CD4-positive, alpha-beta memory T cell (primary cell): ENCODE measurements at places on chromosomes 2 and 18.

DNA sequence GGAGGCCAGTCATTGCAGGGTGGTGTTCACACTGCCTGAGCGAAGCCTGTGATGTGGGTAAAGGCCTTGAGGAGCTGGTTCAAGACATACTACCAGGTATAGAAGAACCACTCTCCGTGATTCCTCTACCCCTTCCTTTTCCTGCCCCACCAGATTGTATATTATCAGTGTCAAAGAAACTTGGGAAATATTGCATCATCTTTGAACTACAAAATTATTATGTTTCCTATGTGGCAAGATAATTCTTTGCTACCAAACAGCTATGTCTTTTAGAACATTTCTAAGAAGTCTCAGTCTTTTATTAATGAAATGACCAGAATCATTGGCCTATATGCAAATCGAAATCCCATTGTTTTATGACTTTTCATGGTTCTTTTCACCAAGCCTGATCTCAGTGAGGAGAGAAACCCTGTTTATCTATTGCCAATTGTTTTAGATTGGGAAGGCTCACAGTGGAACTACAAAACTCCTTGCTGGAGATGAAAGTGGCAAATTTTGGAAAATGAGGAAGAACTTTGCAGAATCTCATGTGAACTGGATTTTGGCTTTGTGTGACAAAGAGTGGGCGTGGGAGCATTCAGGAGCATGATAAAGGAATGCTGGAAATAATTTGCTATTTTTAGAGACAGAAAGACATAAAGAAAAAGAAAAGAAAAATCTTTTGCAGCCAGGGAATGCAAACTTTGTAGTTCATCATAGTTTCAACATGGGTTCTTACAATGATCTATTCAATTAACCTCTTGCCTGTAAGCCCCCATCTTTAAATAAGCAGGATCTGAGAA lies 286.9 kb downstream of the INSIG2 start:
- no peak for DNase-seq

DNA sequence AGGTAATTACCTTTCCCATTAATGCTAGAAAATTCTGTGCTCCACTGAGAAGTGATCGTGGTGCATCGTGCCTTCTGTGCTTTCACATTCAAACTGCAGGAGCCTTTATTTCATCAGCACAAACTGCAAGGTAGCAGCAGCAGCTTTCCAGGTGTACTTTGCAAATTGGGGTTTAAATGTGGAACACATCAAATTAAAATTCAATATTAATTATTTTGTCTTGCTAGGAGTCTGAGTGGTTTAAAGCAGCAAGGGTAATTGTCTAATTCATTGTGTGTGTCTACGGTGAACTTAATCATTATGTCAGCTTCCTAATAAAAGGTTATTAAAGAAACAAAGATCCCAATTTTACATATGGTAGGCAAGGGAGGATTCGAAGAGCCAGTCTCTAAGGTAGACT lies 180.8 kb upstream of the ATP5MC3 start:
- DNase-seq: no peak

DNA sequence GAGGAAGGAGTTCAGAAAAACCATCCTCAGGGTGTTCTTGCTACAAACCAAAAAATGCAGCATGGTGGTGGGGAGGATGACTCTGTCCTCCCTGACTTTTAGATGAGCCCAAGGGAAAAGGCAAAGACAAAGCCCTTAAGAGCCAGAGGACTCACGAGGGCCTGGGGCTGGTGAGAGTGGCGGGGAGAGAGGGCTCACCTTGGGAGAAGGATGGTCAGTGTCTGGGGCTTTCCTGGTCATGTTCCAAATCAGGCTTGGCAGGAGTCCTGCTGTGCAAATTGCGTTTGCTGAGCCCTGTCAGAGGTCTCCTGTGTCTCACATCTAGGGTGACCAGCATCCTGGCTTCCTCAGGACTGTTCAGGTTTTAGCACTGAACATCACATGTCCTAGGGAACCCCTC lies 4.7 kb downstream of the UGT1A1 start:
- no peak for DNase-seq

DNA sequence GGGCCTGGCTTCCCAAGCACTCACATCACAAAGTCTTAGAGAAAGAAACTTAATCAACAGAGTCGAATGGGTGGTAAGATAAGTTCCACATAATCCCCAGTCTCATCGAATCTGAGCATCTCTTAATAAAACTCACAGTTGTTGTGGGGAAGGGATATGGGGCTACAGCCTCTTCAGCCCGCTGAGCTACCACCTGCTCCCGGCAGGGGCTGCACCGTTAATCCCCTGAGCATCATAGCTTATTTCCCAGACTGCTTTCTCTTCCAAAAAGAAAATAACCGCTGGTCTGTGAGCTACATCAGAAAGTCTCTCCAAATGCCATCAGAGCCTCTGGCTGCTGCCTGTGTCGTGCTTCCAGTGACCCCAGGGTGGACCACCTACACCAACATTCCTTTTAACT lies 139.4 kb upstream of the CELF4 start:
- no peak for DNase-seq

- DNase-seq: no peak
Measured at GRCh38 chr2:6694555-6694954, 171.2 kb downstream of the CMPK2 start.

DNA sequence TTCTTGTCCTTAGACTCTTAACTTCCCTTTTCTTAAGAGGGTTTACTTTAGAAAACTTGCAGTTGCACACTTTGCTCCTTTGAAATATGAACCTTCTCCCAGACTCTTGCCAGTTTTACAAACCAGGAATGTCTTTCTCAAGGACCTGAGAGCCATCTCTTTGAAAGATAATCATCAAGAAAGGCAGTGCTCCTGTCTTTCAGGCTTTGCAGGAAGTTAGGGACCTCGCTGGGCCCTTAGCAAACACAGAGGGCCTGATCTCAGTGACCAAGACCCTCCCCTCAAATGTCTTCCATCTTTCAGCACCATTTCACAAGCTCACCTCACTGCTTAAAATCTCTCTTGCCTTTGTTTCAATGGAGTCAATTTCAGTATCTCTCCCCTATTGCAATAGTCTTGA lies 32.0 kb upstream of the NYAP2 start:
- no peak for DNase-seq

GRCh38 chr2:75140288-75140687 lies 59.0 kb downstream of the TACR1 start:
- DNase-seq: no peak

GRCh38 chr2:102138331-102138730 lies 4.2 kb upstream of the IL1R1 start:
- no peak for DNase-seq

DNA sequence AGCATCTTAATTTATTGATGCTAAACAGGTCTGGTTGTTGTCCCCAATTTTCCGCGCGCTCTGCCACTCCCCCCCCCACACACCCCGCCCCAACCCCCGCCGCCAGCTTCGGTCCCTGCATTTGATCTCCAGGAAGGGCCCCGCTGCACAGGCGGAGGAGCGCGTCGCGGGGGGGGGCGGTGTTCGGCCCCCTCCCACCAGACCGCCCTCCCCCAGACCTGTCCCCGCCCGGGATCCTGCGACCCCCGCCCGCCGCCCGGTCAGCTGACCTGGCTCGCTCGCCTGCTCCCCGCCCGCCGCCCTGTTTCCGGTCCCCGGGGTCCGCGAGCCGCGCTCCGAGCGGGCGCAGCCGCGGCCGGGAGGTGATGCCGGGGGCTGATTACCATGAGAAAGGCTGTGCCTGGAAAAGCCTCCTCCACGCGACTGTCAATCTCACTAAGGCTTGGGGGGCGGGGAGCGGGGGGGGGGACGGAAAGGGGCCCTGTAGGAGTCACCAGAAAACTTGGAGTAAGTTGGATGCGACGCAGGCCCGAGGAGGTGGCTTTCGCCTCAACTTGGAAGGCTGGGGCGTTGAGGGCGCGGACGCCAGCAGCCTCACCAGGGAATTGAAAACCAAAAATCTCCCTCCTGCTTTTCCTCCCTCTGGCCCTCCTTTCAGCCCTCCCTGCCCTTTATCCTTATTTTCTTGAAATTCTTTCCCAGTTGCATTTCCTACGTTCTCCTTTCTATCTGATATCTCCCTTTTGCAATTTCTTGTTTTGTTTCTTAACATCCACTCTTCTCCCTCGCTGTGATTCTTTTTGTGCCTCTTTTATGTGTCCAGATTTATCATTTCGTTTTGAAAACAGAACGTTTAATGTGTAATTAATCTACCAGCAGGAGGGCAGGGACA lies 4.4 kb upstream of the ZEB2 start:
- no peak for DNase-seq

- DNase-seq: no peak
Measured at GRCh38 chr2:178425255-178425827, 25.6 kb downstream of the PRKRA start.
